ENCODE measurements at places on chromosomes 12 and 14. TPM values are rescaled to one million over a fixed set of nuclear protein-coding genes. Genes with fewer than 3 reads are reported as not detected.

- peaks cover 5% of the 10 kb centered on the region for H3K4me1 ChIP-seq
- no peaks in the 10 kb centered on the region for H3K36me3 ChIP-seq
- H3K27me3 ChIP-seq = no peaks in the 10 kb centered on the region
- peak overlapping the region; percentile 42 for H3K27ac ChIP-seq
- no peak overlapping the region for H3K4me3 ChIP-seq
Observed at GRCh38 chr14:105023791-105024480, 3.1 kb upstream of the CDCA4 start.

The COPZ1 gene
- total RNA-seq = 109 TPM

The KITLG gene
- 26.5 TPM for total RNA-seq

The FAM90A1 gene
- total RNA-seq = not detected

- no peaks in the 10 kb centered on the region for H3K27me3 ChIP-seq
- DNase-seq = no peak
- H3K36me3 ChIP-seq = no peaks in the 10 kb centered on the region
- no peak overlapping the region for H3K27ac ChIP-seq
Observed at GRCh38 chr12:92047393-92047826, 98.2 kb downstream of the BTG1 start.

GRCh38 chr12:100253437-100253836 lies 13.4 kb downstream of the DEPDC4 start:
- H3K36me3 ChIP-seq = no peaks in the 10 kb centered on the region
- DNase-seq = no peak
- H3K27me3 ChIP-seq = no peaks in the 10 kb centered on the region

- peaks cover 4% of the 10 kb centered on the region for H3K4me1 ChIP-seq
- H3K36me3 ChIP-seq = no peaks in the 10 kb centered on the region
- H3K27ac ChIP-seq = peak overlapping the region; percentile 22
Observed at GRCh38 chr12:53567961-53568808, 58.0 kb downstream of the ATF7 start.

The PLCZ1 gene
- not detected for total RNA-seq

- no peak for DNase-seq
- no peak overlapping the region for H3K27ac ChIP-seq
- H3K4me1 ChIP-seq = no peaks in the 10 kb centered on the region
- no peaks in the 10 kb centered on the region for H3K36me3 ChIP-seq
- no peaks in the 10 kb centered on the region for H3K27me3 ChIP-seq
Observed at GRCh38 chr12:5473076-5473782, 41.3 kb downstream of the NTF3 start.

GRCh38 chr12:132327336-132328171 lies 1.8 kb downstream of the GALNT9 start:
- peak; percentile 26 for DNase-seq
- no peaks in the 10 kb centered on the region for H3K36me3 ChIP-seq
- H3K27ac ChIP-seq = no peak overlapping the region
- H3K4me1 ChIP-seq = no peaks in the 10 kb centered on the region
- peaks cover 5% of the 10 kb centered on the region for H3K27me3 ChIP-seq

DNA sequence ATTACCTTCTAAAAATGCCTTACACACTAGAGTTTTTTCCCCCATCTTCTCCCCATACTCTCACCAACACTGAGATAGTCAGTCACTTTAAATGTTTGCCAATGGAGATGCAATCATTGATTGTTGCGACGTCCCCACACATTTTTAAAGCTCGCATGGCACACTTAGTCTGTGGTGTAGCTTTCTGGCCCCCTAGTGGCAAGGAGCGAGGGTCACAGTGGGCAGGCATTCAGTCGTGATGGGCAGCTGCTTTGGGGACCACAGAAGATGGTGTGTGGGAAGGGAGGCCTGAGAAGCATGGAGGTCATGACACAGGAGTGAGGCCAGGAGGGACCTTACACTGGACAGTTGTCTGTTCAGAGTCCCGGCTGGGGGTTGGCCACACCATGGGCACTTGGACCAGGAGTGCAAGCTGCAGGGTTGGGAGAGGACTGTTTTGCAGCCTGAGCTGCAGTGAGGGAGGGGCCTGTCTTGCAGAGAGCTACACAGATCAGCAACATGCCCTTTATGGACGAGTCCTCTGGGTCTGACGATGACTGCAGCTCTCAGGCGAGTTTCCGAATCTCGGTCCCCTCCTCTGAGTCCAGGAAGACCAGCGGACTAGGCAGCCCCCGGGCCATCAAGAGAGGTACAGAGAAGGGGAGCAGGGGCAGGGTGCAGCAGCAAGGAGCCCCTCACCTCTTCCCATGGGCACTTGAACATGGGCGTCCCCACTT lies 28.6 kb downstream of the PIGH start:
- DNase-seq = peak; percentile 65
- H3K27ac ChIP-seq = no peak overlapping the region
- no peak overlapping the region for H3K4me3 ChIP-seq
- no peaks in the 10 kb centered on the region for H3K27me3 ChIP-seq
- H3K4me1 ChIP-seq = no peaks in the 10 kb centered on the region

DNA sequence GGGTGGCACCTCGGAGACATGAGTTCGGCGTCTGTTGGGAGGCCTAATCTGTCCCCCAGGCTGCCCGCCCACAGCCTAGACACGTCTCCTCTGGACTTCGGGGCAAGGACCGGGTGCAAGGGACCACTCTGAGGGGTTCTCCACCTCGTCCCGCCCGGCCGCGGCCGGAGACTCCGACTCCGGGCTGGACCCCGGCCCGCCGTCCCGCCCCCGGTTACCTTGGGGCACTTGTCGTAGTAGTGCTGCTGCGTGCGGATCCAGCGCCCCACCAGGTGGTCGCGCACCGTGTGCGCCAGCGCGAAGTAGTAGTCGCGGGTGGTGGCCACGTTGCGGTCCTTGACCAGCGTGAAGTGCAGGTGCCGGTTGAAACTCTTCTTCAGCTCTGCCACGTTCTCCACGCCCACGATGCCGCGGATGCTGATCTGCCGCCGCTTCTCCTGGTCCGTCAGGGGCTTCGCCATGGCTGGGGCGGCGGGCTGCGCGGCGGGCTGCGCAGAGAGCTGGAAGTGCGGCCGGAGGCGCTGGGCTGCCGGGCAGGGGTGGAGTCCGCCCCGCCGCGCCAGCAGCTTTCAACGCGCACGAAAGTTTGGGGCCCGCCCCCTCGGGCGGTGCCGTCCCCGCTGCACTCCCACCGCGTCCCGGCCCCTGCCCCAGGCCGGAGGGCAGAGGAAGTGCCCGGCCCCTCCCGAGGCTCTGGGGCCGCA lies at the start of gene PYGL:
PYGL (minus strand) TSS at position 541 of the 704 bp plus-strand sequence; CDS start at position 461, 80 bp downstream.
- no peaks in the 10 kb centered on the region for H3K36me3 ChIP-seq
- H3K4me1 ChIP-seq = no peaks in the 10 kb centered on the region
- no peaks in the 10 kb centered on the region for H3K27me3 ChIP-seq
- DNase-seq = no peak
- H3K4me3 ChIP-seq = peak within 1 kb of the TSS; percentile 84

- no peaks in the 10 kb centered on the region for H3K36me3 ChIP-seq
- H3K4me1 ChIP-seq = no peaks in the 10 kb centered on the region
- no peak overlapping the region for H3K4me3 ChIP-seq
- H3K27ac ChIP-seq = no peak overlapping the region
- DNase-seq = no peak
Observed at GRCh38 chr12:110638796-110639195, 24.9 kb downstream of the TCTN1 start.

The TMEM179 gene
- total RNA-seq = not detected

- no peak for DNase-seq
- H3K36me3 ChIP-seq = no peaks in the 10 kb centered on the region
- H3K27ac ChIP-seq = no peak overlapping the region
- peaks cover 4% of the 10 kb centered on the region for H3K27me3 ChIP-seq
- H3K4me3 ChIP-seq = no peak overlapping the region
Observed at GRCh38 chr12:5623411-5623810, 191.5 kb downstream of the NTF3 start.

The KCNMB4 gene
- total RNA-seq = 0.98 TPM

- no peaks in the 10 kb centered on the region for H3K4me1 ChIP-seq
- H3K27me3 ChIP-seq = no peaks in the 10 kb centered on the region
- DNase-seq = no peak
- no peaks in the 10 kb centered on the region for H3K36me3 ChIP-seq
- no peak overlapping the region for H3K27ac ChIP-seq
Observed at GRCh38 chr12:119288576-119288975, 46.0 kb upstream of the CCDC60 start.

DNA sequence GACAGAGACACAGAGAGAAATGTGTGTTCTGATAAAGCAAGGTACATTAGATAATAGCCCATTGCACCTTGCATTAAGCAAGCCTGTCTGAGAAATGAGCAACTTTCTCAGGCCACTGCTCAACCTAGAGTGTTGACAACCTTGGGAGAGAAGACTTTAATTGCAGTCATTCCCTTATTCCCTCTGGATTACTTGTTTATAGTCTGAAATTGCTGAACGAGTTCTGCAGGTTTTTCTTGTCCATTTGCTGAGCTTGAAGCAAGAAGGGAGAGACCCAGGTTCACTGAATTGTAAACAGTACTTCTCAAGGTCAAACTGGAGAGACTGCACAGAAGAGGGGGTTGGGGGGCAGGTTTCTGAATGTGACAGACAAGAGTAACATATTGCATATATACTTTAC lies 159.4 kb upstream of the PLEKHG7 start:
- H3K4me1 ChIP-seq = peaks cover 10% of the 10 kb centered on the region
- no peaks in the 10 kb centered on the region for H3K27me3 ChIP-seq
- H3K27ac ChIP-seq = peak overlapping the region; percentile 79

DNA sequence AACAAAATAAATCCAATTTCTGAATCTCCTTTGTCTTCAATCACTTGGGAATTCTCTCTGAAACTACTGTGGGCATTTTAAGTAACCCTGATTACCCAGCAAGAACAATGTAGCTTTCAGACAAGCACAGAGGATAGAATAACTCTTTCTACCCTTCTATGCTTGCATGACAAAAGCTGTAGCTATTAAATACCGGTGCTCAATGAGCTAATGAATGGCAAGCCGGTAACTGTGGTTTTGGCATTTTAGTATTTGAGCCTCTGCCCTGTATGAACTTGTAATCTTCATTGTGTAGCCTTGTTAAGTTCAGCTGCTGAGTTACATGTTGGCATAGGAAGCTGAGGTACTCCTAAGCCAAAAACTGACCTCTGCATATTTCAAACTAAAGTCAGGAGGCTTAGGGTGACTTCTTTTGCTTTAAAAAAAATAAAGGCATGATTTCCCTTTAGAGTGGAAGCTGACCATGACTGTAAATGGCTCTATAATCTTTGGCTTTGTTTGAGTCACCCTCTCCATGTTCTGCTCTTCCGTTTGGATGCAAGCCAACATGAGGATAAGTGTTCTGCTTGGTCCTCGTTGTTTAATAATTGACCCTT lies 171.0 kb upstream of the HIF1A start:
- DNase-seq = no peak
- peaks cover 3% of the 10 kb centered on the region for H3K4me1 ChIP-seq
- no peaks in the 10 kb centered on the region for H3K36me3 ChIP-seq
- H3K4me3 ChIP-seq = no peak overlapping the region

DNA sequence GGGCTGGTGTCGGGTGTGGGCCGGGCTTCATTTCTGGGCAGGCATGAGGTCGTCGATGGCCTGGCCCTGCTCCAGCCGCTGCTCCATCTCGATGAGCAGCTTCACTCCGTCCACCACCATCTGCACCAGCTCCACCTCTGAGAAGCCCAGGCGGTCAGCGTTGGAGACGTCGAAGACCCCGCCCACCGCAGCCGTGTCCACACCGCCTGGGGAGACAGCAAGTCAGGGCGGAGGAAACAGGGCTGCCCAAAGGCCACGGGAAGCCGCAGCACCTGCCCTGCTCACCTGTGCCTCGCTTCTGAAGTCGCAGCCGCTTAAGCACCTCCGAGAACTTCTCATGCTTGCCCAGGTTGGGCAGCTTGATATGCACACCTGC lies 2.8 kb downstream of the CKB start:
- H3K27ac ChIP-seq = peak overlapping the region; percentile 23
- no peaks in the 10 kb centered on the region for H3K36me3 ChIP-seq

The C2CD5 gene
- 60.6 TPM for total RNA-seq

DNA sequence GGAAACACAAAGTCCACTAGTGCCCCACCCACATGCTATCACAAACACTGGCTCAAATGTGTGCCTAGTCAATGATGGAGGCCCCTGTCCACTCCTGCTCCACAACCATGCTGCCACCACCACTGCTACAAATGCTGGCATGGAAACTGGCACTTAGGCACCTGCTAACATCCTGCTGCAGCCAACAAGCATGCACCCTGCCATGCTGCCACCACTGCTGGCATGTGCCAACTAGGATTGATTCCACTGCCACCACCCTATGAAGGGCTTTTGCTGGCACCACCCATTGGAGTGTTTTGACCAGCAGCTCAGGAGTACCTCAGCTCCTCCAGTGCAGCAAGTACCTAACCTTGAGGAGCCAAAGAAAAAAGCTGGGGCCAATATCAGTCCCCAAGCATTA lies 236.6 kb downstream of the CCDC59 start:
- DNase-seq = no peak
- no peaks in the 10 kb centered on the region for H3K36me3 ChIP-seq
- no peak overlapping the region for H3K4me3 ChIP-seq
- no peaks in the 10 kb centered on the region for H3K4me1 ChIP-seq

The BICDL1 gene
- 23.4 TPM for total RNA-seq

The BHLHE41 gene
- 29.7 TPM for total RNA-seq

- DNase-seq = no peak
- H3K27ac ChIP-seq = no peak overlapping the region
- H3K4me1 ChIP-seq = no peaks in the 10 kb centered on the region
Observed at GRCh38 chr12:49946086-49946485, 4.5 kb upstream of the AQP2 start.

GRCh38 chr14:75168586-75169335 lies 7.7 kb downstream of the TMED10 start:
- no peak overlapping the region for H3K27ac ChIP-seq
- H3K27me3 ChIP-seq = no peaks in the 10 kb centered on the region
- no peak for DNase-seq
- H3K4me3 ChIP-seq = no peak overlapping the region

DNA sequence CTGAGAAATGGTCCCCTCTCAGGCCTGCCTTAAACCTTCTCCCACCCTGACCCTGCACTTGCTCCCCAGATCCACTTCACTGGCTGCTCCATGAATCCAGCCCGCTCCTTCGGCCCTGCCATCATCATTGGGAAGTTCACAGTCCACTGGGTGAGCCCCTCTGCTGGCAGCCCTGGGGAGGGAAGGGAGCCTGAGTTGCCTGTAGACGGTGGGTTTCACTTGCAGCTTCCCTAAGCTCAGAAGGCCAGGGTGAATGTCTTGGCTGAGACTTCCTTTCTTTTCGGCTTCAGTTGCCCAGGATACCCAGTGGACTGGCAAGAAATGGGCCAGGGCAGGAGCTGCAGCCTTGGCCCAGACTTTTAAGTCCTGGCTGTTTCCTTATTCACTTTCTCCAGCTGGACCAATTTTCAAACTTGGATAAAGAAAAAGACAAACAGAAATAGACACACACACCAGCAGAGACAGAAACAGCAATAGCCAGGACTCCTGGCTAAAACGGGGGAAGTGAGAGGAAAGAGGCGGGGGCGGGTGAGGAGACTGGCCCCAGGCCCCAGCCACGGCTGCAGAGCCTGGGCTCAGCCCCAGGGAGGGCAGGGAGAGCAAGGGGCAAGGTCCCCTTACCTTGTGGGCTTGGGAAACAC lies 2.0 kb downstream of the AQP6 start:
- DNase-seq = no peak
- no peaks in the 10 kb centered on the region for H3K4me1 ChIP-seq
- H3K27ac ChIP-seq = no peak overlapping the region
- H3K36me3 ChIP-seq = no peaks in the 10 kb centered on the region
- no peaks in the 10 kb centered on the region for H3K27me3 ChIP-seq

GRCh38 chr14:50928002-50928635 lies 16.2 kb downstream of the PYGL start:
- no peak overlapping the region for H3K4me3 ChIP-seq
- no peak overlapping the region for H3K27ac ChIP-seq
- no peaks in the 10 kb centered on the region for H3K36me3 ChIP-seq
- no peak for DNase-seq
